ENCODE measurements at places on chromosomes 5 and 9.
A peak's percentile ranks its signal among the peaks of the same experiment; 100 is the strongest.

DNA sequence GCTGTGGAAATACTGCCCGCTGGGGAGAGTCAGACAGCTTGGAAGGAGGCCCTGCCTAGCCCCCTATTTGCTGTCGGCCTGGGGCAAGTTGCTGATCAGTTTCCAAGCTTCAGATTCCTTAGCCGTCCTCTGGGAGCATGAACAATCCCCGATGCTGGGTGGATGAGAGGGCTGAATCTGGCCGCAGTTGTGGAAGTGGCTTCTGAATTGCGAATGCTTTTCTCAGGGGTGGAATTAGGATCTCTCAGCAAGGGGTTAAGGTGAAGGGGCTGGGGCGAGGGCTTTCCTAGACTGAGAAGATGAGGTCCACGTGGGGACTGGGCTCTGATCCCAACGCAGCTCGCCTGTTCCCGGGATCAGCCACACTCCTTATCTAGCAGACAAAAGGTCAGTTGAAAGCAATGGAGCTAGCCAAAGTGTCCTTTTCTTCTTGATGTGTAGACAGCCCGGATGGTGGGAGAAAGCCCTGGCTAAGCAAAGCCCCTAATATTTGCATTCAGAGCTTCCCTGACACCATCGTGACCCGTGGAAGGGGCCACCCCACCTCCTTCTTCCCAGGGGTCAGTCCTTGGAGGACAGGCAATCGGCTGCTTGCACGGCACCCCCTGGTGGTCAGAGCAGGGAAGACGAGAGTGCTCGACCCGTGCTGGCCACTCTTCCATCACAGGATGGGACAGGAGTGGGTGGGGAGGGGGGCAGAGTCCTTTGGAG lies 54.9 kb downstream of the COL15A1 start:
- DNase-seq: peak; percentile 63

GRCh38 chr5:150544611-150545219 lies 36.8 kb downstream of the NDST1 start:
- DNase-seq: peak; percentile 68

GRCh38 chr9:27154908-27155307 lies 45.9 kb downstream of the TEK start:
- DNase-seq: no peak

GRCh38 chr5:80246001-80246758 lies 9.7 kb downstream of the SERINC5 start:
- DNase-seq: no peak

GRCh38 chr9:92661743-92662142 lies 8.2 kb downstream of the IPPK start:
- DNase-seq: no peak

DNA sequence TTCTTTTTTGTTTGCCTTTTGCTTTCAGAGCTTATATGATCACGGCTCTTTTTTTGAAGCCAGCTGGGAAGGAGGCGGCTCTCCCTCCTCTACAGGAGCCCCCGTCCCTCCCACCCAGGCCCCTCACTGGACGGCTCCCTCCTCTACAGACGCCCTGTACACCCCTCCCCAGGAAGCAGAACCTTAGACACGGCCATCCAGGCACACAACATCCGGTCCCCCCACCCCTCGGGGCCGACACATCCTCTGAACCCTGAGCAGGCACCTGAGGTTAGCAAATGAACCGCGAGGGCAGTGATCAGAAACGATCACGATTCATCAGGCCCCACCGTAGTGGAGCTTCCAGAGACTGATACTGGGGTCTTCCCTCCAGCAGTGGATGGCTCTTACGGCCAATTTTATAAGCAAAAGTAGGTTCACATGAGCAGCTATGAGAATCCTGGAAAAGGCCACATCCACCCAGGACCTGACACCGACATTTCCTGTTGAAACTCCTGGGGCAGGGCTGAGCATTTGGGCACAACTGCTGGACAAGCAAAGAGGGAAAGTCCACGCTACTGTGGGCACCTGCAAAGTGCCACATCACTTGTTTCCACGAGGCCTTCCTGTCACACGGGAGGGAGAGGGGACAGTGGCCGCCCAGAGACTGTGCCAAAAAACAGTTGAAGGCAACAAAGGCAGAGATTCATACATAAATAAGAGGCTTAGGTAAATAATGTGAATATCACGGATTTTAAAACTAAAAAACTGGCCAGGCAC lies 78.9 kb downstream of the SEMA4D start:
- peak; percentile 83 for DNase-seq

GRCh38 chr9:21560281-21560745 lies 78.2 kb upstream of the IFNE start:
- no peak for DNase-seq

DNA sequence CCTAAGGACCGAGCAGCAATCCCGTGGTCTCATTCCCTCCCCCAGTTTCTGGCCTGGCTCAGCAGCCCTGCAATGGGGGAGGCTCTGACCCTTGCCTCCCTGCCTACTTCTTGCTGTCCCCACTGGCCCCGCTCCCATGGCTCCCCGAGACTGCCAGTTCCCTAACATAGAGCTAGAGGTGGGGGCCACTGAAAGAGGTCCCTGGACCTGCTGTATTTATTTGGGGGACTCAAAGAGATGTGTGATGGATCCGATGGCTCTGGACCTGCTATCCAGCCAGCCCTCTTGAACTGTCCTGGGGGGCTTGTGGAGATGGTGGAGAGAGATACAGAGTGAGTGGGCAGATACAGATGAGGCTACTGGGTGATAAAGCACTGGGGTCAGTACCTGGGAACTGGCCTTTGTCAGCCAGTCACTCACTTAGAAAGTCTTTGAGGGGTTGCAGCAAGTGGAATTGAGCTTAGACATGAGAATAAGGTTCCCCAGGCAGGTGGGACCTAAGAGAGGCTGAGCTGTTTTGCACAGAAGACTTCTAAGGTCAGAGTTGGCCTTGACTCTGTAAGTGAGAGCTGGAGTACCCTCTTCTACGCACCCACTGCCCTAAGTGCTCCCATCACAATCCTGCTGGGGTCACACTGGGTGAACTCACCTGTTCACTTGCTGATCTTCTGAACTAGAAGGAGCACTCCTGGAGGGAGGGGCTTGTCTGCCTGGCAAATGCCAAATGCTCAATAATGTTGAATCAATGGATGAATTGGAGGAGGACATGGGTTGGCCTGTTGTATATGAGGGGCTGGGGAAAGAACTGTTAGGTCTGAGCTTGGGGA lies 42.9 kb downstream of the CXXC5 start:
- DNase-seq: no peak

GRCh38 chr5:1875281-1875842 lies 7.4 kb downstream of the IRX4 start:
- DNase-seq: no peak

GRCh38 chr9:110183208-110184145 lies 24.5 kb downstream of the C9orf152 start:
- peak; percentile 75 for DNase-seq

GRCh38 chr5:143023411-143024096 lies 253.4 kb downstream of the ARHGAP26 start:
- DNase-seq: peak; percentile 45

DNA sequence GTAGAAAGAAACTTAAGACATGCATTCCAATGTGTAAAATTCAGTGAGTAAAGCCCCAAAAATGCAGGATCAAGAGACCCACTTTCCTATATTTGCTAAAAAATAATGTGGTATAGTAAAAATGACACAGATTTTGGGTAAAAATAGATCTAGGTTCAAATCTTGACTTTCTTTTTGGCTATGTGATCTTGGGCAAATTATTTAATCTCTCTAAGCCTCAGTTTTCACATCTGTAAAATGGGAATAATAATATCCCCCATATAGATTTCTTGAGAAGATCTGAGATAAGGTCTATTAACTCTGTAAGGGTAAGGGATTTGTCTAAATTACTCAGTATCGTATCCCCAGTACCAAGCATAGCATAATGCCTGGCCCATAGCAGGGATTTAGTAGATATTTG lies 172.3 kb downstream of the CARTPT start:
- no peak for DNase-seq

DNA sequence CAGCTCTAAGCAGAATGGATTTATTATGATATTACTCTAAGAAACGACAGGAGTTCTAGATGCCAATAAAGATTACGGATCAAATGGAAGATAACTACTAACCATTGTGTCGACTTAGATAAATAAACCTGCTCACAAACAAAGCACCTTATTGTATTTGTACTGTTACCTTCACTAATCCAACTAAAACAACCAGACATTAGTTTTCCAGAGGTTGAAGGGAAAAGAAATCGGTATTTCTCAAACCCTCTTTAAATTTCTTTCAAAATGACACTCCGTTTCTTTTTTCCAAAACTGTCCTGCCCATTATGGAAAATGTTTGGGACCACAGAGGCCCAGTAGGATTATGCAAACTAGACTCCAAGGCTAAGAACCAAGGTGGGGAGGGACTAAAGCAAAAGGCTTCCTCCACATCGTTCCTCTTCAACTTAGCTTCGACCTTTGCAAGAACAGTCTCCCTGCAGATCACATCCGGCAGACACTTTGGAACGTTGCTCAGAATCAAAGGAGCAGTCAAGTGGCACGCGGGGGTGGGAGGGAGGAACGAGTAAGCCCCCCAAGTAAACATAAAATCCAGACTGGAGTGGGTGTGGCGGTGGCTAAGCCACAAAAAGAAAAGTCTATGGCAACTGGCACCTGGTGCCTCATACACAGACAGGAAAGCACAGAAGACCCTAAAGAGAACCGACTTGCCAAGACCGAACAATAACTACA lies 2.7 kb downstream of the MLLT3 start:
- peak; percentile 34 for DNase-seq

DNA sequence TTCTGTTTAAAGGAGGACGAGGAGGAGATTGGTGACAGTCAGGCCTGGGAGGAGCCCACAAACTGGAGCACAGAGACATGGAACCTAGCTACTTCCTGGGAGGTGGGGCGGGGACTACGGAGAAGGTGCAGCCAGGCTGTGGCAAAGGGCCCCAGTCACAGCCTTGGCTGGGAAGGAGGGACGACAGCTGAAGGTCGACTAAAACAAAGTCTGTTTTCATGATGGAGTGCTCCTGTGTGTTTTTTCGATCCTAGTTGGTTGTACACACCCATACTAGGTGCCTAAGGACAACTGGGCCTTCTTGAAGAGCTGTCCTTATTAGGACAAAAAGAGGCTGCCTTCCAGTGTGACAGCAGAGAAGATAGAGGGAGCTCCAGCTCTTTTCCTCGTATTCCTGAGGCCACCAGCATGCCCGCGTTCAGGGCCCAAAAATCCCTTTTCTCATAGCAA lies 2.9 kb downstream of the CCDC107 start:
- no peak for DNase-seq

DNA sequence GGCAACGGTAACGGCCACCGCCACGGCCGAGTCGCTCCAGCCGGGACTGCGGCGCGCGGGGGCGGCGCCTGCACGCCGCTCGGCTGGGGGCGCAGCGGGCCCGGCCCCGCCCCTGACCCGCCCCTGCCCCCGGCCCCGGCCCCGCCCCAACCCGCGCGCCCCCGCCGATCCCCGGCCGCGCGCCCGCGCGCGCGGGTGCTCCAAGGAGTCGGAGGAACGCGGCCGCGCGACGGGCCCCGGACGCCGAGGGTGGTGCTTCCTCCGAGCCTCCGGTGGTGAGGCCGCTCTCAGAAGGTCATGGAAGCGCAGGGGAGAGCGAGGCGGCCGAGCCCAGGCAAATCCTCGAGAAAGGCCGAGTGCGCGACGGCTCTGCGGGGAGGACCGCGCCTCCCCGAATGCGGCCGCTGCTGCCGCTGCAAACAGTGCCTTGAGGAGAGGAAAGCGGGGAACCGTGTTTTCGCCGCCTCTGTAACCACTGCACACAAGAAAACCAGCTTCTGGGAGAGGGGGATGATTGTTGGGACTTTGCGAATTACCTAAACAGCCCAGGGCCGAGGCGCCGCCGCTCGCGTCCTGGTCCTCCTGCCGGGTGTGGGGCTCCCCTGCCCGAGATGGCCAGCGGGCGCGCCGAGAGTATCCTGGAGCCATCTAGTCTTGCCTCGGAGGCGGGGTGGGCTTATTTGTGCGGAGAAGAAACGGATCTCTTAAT lies at the start of gene LIFR:
Gene LIFR (minus strand): TSS at position 48 of the 709 bp plus-strand sequence. CDS start 25,999 bp downstream, outside the sequence.
- peak; percentile 56 for DNase-seq

- DNase-seq: no peak
Measured at GRCh38 chr5:122304471-122305215, 7.4 kb upstream of the SNCAIP start.

GRCh38 chr9:88307136-88307535 lies 81.1 kb upstream of the SPIN1 start:
- DNase-seq: no peak

- DNase-seq: no peak
Measured at GRCh38 chr9:35859310-35859989, 10.8 kb downstream of the OR13J1 start.

DNA sequence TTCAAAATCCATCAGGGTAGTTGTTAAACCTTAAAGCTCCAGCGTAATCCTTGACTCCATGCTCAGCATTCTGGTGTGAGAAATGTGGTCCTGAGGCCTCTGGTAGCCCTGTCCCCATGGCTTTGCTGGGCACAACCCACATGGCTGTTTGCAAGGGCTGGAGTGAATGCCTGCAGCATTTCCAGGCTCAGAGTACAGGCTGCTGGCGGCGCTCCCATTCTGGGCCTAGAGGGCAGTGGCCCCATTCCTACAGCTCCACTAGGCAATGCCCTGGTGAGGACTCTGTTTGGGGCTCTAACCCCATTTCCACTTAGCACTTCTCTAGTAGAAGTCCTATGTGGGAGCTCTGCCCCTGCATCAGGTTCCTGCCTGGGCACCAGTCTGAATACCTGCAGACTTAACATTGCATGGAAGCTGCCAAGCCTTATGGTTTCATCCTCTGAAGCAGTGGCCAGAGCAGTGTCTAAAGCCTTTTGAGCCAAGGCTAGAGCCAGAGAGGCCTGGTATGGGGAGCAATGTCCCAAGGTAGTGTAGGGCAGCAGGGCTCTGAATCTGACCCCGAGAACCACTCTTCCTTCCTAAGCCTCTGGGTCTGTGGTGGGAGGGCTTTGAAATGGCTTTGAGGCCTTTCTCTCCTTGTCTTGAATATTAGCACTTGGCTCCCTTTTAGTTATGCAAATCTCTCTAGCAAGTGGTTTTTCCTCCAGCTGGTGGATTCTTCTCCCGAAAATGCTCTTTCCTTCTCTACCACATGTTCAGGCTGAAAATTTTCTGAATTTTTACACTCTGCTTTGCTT lies 5.8 kb upstream of the ALDH1A1 start:
- DNase-seq: no peak

- no peak for DNase-seq
Measured at GRCh38 chr5:174423558-174423957, 300.8 kb upstream of the MSX2 start.

- DNase-seq: no peak
Measured at GRCh38 chr5:178430186-178431062, 159.8 kb downstream of the COL23A1 start.

DNA sequence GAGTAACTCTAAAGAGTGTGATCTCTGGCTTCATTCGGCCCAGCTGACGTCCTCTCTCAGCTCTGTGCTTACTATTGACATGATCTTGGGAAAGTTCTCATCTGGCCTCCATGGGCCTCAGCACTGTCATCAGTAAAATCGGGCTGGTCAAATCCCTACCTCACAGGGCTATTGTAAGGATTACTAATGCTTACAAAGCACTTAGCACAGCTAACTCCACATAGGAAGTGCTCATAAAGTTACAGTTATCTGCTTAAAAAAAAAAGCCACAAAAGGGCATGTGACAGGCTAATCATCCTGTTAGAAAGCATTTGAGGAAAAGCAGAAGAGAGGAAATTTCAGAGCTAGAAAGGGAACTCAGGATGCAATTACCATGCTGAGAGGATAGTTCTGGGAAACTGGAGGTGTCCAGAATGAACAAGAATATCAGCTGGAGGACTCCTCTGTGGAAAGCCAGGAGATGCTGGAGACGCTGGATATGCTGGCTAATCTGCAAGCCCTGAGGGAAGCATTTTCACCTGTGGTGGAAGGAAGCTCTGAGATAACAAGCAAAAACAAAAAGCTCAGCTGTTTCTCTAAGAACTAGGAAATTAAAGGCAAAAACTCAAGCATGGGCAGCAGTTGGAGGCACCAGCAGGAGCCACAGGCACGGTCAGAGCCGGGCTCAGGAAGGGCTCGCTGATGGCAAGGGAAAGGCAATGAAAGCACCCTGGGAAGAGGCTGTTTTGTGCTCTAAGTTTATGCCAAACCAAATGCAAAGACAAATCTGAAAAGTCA lies 4.4 kb upstream of the BHMT start:
- no peak for DNase-seq

Measured in activated CD4-positive, alpha-beta T cell treated with anti-CD3 and anti-CD28 coated beads, Interleukin-2, amount 10 ng/mL, durations not matched to agents 7 days and 5 days (primary cell).